ENCODE measurements at places on chromosomes 11 and 22.

DNA sequence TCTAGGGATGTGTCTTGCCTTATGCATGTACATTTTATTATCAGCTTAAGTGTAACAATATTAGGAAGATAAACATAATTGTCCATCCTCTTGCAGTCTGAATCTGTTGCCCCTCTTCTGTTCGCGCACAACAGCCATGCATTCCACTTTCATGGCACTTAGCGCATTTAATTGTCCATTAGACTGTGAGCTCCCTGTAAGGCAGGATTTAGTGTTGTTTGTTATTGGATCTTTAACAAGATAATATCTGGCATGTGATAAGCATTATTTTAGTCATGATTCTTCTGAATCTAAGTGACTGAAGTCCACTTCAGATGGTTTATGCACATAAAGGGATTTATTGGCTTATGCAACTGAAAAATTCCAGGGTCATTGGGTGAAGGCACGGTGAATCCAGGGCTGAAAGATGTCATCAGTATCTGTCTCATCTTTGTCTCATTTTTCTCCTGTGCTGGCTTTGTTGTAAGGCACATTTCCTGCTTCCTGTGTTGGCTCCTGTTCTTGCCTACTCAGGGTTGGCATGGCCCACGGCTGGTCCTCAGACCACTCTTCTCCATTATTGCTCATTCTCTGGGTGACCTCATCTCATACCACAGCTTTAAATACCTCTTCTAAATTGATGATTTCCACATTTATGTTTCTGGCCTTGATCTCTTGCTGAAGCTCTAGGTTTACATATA lies 37.6 kb downstream of the ATXN10 start:
- no peak for DNase-seq

DNA sequence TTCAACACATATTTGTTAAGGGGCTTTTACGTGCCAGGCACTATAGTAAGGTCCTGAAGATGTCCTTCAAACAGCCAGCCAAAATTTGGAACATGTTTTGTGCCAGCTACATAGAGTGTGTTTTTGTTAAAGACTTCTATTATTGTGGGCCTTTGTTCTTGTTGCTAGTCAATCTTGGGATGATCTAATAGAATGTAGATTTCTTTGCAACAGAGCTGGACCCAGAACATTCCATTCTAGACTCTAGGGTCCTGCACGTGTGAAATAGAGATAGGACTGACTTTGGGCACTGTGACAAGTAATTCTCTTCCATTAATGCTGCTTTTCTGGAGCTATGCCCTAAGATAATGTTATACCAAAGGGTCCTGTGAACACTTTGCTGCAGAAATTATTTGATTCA lies 16.9 kb upstream of the IPO7 start:
- no peak for DNase-seq

DNA sequence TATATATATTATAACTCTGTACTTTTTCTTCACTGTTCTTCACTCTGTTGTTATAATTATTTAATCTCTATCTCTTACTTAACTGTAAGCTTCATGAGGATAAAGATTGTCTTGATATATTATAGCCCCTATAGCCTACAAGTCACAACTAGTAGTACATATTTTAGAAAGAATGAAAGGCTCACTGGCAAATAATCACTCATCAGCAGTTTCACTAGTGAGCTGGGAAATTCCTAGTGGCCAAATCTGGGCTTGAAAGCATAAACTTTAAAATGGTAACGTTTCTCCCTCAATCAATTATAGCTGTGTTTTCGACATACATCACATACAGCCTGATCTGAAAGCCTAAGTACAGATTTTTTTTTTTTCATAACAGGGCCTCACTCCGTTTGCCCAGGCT lies 42.5 kb downstream of the CTSC start:
- no peak for DNase-seq

DNA sequence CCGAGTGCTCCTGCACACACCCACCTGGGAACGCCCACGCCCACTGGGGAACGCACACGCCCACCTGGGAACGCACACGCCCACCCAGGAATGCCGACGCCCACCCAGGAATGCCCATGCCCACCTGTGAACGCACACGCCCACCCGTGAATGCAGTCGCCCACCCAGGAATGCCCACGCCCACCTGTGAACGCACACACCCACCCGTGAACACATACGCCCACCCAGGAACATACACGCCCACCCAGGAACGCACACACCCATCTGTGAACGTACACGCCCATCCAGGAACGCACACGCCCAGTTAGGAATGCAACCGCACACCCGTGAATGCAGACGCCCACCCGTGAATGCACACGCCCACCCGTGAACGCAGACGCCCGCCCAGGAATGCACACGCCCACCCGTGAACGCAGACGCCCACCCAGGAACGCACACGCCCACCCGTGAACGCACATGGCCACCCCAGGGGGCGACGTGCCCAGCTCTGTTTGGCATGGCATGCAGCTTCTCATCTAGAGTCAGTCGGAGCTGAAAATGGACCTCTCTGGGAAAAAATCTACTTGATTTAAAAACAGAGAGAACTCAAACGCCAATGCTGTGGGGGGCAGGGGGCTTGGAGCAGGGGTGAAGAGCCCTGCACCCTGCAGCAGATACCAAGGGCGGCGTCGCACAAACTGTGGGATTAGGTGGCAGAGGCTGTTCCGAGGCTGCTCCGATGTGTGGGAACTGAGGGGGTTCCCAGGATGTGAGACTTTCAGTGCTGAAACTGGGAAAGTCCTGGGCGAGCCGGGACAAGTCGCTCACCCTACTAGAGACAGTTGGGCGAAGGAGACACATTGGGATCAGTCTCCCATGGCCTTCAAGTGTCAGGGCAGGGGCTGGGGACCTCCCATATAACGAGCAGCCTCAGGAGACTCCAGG lies 83.3 kb downstream of the MYEOV start:
- no peak for DNase-seq

DNA sequence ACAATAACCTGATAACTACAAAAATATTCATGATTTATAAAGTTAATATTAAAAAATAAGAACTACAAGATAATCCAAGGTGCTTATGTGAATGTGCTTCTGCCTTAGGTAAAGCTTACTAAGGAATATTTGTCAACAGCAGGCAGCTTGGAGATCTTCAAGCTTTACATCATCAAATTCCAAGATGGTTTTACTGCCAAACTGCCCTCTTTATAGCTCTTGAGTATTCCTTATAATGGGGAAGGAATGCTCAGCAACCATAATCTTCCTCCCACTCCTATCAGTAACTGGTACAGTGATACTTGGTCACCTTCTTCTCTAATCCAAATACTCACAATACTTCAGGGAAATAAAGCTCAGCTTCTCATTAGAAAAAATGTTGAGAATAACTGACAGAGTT lies 30.1 kb downstream of the SBF2 start:
- DNase-seq = peak; percentile 53

- peak; percentile 43 for DNase-seq
These were observed 33.6 kb upstream of the MMP7 start for GRCh38 chr11:102564110-102564509.

DNA sequence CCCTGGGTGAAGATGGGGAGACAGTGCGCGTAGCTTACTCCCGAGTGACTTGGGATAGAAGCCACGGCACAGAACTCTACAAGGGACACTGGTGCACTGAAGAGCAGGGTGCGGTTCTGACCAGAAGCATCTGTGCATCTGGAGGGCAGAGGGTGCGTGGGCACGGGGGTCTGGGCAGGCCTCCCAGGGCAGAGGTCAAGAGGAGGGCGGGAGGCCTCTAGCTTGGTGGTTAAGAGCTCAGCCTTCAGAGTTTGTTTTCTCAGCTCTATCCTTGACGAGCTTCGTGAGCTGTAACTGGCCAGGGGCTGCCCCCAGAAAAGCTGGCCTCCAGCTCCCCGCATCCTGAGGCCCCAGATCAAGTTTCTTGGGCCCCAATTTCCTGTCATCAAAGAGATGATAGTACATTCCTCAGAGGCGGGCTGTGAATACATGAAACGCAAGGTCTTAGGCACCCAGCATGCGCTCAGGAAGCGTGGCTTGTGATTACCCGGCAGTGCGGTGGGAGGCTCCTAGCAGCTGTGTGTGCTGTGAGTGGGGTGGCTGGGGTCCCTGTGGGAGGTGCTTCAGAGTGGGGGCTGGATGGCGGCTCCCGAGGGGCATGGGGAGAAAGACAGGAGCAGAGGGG lies 6.0 kb upstream of the BID start:
- DNase-seq = no peak

DNA sequence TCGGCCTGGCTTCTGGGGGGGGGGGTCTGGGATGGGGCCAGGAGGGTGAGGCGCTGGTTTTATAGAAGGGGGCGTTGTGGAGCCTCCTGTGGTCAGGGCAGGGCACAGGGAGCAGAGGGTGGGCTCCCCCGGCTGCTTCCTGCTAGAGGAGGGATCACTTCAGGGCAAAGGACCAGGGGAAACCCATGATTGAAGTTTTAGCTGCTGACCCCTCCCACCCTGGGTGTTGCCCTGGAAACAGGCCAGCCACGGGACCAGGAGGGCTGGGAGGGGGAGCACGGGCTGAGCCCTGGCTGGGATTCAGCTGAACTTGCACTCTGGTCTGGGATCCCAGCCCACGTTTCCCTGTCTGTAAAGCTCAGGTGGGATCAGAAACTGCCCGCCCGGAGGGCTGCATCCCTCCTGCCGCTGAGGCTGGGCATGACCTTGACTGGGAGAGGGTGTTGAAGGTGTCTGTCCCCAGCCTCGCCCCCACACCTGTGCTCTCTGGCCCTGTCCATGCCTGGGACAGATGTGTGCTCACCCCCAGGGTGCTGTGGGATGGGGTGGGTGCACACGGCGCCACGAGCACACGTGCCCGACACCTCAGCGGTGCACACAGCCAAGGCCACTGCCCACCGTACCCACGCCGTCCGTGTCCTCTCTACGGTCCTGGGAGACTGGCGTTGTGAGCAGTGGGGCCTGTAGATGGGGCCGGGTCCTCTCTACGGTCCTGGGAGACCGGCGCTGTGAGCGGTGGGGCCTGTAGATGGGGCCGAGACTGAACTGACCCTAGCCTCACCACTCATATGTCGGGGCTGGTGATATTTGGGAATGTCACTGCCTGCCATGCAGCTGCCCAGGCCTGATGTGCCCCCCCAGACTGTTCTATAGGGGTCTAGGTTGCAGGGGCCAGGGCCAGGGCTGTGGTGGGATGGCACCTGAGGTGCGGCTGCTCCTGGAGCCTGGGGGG lies 2.3 kb downstream of the TSPAN4 start:
- no peak for DNase-seq

- DNase-seq = no peak
These were observed 76.2 kb downstream of the SNX19 start for GRCh38 chr11:130839981-130840666.

- no peak for DNase-seq
These were observed 59.3 kb downstream of the TTC28 start for GRCh38 chr22:28620244-28620922.

- DNase-seq = peak; percentile 59
These were observed 3.0 kb upstream of the MYBPC3 start for GRCh38 chr11:47355283-47356128.

DNA sequence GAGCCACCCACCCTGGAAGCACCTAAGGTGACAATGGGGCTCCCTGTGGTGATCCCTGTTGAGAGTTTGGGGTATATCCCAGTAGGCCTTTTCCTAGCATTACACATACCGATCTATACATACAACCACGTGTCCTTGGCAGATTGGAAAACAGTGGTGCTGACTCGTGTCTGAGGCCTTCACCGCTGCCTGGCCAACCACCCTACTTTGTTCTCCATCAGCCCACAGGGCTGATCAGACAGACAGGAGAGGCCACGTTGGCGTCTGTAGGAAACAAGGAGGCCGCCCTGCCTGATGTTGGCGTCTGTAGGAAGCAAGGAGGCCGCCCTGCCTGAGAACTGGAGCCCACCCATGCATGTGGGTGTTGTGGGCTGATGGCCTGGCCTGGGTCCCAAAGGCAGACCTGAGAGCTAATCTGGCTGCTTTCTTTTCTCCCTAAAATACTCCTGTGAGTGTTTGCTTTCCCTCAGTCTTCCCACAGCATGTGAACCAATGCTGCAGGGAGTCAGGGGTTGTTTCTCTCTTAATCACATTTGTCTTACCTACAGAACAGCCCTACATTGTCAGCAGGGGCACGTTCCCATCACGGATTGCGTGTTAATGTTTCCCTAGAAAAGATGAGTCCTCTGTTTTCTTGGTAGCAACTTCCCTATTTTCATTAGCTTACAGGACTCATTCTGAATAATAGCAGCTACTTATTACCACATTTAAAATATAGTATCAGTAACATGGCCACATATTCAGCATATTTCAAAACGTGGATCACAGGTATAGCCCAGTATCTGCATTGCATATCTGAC lies 57.2 kb downstream of the SBF1 start:
- DNase-seq = no peak

DNA sequence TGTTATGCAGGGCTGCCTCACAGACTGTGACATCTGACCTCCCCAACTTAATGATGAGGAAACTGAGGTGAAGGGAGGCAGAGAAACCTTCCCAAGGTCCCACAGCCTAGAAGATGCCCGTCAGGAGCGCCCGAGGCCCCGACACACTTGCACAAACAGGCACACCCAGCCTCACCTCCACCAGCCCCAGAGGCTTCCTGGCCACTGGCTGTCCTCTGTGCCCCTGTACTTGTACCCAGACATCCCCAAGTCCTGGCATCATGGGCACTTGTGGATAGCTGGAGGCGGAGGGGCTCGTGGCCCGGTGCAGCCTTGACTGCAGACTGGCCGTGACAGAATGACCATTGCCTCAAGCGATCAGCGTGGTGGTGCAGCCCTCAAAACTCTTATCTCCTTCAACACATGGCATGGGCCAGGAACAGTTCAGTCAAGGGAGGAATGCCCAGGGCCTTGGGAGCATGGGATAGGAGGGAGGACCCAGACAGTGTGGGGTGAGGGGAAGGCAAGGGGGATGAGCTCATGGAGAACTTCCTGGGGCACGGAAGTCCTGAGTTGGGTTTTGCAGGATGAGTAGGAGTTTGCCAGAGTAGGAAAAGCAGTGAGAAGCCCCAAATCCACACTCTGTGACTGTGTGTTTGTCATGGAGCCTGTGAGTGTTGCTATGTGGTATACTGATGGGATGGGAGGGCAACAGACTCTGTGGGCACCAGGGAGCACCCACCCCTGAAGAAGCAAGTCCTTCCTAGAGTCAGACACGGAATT lies 25.8 kb upstream of the PPARA start:
- DNase-seq = no peak

DNA sequence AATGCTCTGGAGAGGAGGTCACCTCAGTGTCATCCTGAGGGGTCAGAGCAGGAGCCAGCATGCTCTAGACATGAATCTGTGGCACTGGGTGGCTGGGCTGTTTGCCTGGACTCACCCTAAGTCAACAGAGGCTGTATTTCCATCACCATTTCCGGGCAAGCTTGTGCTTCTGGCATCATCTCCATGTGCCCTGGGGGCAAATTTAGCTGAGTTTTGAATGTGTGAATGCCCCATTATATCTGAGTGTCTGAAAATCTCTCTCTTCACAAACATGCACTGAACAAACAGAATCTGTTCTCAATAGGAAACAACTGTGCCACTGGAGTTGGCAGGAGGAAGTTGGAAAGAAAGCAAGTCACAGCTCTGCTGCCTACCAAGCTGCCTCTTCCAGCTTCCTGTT lies 356.2 kb downstream of the GRM5 start:
- DNase-seq = no peak

DNA sequence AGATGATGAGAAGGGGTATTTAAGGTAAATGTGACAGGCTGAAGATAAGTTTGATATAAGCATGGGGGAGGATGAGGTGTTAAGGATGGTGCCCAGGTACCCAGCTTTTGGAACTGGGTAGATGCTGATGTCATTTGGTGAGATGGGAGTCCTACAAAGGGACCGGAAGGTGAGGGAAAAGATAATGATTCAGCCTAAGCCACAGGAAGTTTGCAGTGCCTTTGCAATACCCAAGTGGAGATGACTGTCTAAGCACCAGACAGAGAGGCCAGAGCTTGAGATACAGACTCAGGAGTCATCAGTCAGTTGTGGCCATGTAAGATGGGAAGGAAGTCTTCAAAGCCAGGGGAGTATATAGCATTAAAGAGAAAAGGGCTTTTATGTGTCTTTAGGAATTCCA lies 30.0 kb upstream of the SMCO4 start:
- DNase-seq = no peak

GRCh38 chr22:35392357-35392756 lies 7.6 kb upstream of the MCM5 start:
- no peak for DNase-seq
